ENCODE measurements at places on chromosomes 5 and 9.

- no peak for DNase-seq
- H3K27me3 ChIP-seq: no peaks in the 10 kb centered on the region
- H3K4me3 ChIP-seq: no peak overlapping the region
- H3K27ac ChIP-seq: no peak overlapping the region
- no peaks in the 10 kb centered on the region for H3K4me1 ChIP-seq
Observed at GRCh38 chr5:11642438-11642837, 261.8 kb downstream of the CTNND2 start.

DNA sequence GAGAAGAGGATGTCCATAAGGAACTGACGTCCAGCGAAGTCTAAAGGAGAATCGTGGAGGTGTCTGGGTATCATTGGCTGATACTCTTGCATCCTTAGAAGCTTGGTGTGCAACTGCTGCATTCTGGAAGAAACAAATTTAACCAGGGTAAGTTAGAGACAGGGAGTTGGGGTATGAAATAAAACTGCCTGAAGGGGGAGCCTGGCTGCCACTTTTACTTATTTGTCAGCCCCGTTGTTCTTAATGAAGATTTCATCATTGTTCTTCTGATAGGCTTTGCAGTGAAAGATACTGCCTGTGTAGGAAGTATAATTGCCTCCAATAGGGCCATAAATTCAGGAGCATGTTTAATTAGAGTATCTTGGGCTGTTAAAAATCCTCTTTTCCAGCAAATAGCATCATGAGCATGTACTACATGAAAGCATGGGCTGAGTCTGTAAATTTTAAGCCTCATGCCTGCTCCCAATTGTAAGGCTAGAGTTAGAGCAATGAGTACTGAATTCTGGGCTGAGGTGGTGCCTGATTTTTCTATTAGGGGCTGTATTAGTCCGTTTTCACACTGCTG lies 1264.5 kb upstream of the ACO1 start:
- H3K27ac ChIP-seq: no peak overlapping the region
- no peak for DNase-seq
- H3K27me3 ChIP-seq: no peaks in the 10 kb centered on the region
- H3K4me3 ChIP-seq: no peak overlapping the region
- H3K4me1 ChIP-seq: no peaks in the 10 kb centered on the region

DNA sequence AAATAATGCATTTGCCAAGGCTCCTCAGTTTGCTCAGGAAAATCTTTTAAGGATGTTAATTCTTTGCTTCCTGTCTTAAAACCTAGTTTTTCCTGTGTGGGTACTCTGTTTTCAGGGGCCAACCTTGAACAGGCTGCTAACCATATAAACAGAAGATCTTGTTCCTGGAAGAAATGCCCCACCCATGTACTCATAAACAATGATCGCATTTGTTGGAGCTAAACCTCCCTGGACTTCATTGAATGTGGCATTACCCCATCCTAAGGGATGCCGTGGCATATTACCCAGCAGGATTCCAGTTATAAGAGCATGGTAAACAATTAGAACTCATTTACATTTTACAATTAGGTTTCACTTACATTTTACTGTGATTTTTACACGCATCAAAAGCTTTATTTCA lies 436.0 kb downstream of the ZNF608 start:
- no peak overlapping the region for H3K27ac ChIP-seq
- H3K4me3 ChIP-seq: no peak overlapping the region
- H3K36me3 ChIP-seq: no peaks in the 10 kb centered on the region
- DNase-seq: no peak
- H3K4me1 ChIP-seq: no peaks in the 10 kb centered on the region
- no peaks in the 10 kb centered on the region for H3K27me3 ChIP-seq

GRCh38 chr9:37501957-37502596 lies 16.3 kb downstream of the POLR1E start:
- no peaks in the 10 kb centered on the region for H3K27me3 ChIP-seq
- no peak overlapping the region for H3K4me3 ChIP-seq
- DNase-seq: no peak
- no peaks in the 10 kb centered on the region for H3K4me1 ChIP-seq
- peaks cover 64% of the 10 kb centered on the region for H3K36me3 ChIP-seq

DNA sequence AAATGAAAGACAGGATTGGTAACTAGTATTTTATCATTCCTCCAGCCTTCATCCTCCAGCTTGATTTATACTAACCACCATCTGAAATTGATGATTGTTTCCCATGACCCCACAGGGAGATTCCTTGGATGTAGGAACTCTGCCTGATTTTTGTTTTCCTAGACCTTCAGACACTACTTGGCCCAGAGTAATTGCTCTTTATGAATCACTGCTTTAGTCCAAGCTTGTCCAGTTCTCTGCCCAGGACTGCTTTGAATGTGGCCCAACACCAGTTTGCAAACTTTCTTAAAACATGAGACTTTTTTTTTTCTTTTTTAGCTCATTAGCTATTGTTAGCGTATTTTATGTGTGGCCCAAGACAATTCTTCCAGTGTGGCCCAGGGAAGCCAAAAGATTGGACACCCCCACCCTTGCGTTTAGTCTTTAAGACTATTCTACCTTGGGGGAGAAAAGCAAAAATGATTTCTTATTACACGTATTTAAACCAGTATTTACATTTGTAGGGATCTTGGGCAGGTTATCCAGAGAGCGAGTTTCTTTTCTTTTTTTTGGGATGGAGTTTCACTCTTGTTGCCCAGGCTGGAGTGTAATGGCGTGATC lies 18.4 kb downstream of the BASP1 start:
- no peaks in the 10 kb centered on the region for H3K36me3 ChIP-seq
- DNase-seq: no peak
- H3K4me1 ChIP-seq: peaks cover 9% of the 10 kb centered on the region
- no peaks in the 10 kb centered on the region for H3K27me3 ChIP-seq
- H3K27ac ChIP-seq: no peak overlapping the region
- H3K4me3 ChIP-seq: no peak overlapping the region

- H3K27ac ChIP-seq: peak overlapping the region; percentile 95
- peaks cover 26% of the 10 kb centered on the region for H3K36me3 ChIP-seq
- DNase-seq: no peak
- peaks cover 100% of the 10 kb centered on the region for H3K4me1 ChIP-seq
- peak overlapping the region; percentile 18 for H3K4me3 ChIP-seq
Observed at GRCh38 chr9:95061916-95062595, 255.5 kb downstream of the FANCC start.

GRCh38 chr9:133238851-133239532 lies 29.9 kb upstream of the OBP2B start:
- peak overlapping the region; percentile 36 for H3K4me3 ChIP-seq
- no peaks in the 10 kb centered on the region for H3K36me3 ChIP-seq
- peaks cover 22% of the 10 kb centered on the region for H3K4me1 ChIP-seq

- DNase-seq: no peak
- no peaks in the 10 kb centered on the region for H3K36me3 ChIP-seq
- H3K4me1 ChIP-seq: no peaks in the 10 kb centered on the region
- no peak overlapping the region for H3K27ac ChIP-seq
- H3K27me3 ChIP-seq: no peaks in the 10 kb centered on the region
Observed at GRCh38 chr9:15915711-15916110, 362.9 kb downstream of the CCDC171 start.

DNA sequence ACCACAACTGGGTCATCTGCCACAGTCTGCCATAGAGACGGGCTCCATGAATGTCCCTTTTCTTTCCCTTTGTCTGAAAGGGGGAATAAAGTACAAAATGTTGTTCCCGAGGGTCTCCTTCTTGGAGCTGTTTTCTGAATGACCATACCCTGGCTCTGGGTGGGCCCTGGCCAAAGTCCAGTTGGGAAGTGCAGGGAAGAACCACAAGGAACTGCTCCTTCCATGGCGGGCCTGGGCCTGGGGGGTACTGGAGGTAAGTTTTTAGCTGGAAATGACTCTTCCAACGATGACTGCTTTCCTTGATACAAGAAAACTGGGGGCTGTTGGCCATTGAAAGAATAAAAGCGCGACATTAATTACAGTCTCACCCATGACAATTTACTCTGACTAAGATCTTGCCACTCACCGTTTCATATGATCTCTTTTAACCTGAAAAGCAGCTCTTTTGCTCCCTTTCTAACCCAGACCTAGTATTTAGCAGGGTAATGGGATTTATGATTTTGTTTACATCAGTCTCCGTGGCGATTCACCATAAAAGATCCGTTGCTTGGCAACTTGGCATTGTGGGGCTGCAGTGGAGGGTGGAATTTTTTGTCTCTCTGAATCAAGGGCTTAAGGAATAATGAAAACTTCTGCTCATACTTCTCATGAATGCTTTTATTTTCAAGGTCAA lies 89.2 kb upstream of the PTCH1 start:
- no peak overlapping the region for H3K4me3 ChIP-seq
- no peaks in the 10 kb centered on the region for H3K27me3 ChIP-seq
- peaks cover 8% of the 10 kb centered on the region for H3K4me1 ChIP-seq
- H3K36me3 ChIP-seq: no peaks in the 10 kb centered on the region

DNA sequence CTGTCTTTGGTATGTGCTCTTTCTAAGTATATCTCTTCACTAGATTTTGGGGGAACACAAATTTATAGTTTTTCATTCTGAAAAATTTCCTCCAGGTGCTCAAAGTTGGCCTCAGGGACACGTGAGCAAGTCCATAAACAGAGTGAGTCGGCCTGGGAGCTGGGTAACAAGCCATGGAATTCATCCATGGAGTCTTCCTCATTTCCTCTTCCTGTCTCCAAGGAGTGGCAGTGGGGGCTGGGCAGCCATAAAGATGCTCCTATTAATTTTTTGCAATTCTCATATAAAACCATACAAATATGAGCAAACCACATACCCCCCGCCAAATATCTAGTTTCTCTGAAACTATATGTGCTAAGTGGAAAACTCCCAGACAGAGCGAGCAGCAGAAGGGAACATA lies 136.6 kb upstream of the OTULINL start:
- no peak overlapping the region for H3K27ac ChIP-seq
- H3K4me3 ChIP-seq: no peak overlapping the region
- H3K27me3 ChIP-seq: no peaks in the 10 kb centered on the region
- peaks cover 67% of the 10 kb centered on the region for H3K4me1 ChIP-seq
- DNase-seq: no peak

- no peaks in the 10 kb centered on the region for H3K36me3 ChIP-seq
- no peaks in the 10 kb centered on the region for H3K4me1 ChIP-seq
- DNase-seq: no peak
Observed at GRCh38 chr9:21362287-21362686, 5.6 kb downstream of the IFNA13 start.

DNA sequence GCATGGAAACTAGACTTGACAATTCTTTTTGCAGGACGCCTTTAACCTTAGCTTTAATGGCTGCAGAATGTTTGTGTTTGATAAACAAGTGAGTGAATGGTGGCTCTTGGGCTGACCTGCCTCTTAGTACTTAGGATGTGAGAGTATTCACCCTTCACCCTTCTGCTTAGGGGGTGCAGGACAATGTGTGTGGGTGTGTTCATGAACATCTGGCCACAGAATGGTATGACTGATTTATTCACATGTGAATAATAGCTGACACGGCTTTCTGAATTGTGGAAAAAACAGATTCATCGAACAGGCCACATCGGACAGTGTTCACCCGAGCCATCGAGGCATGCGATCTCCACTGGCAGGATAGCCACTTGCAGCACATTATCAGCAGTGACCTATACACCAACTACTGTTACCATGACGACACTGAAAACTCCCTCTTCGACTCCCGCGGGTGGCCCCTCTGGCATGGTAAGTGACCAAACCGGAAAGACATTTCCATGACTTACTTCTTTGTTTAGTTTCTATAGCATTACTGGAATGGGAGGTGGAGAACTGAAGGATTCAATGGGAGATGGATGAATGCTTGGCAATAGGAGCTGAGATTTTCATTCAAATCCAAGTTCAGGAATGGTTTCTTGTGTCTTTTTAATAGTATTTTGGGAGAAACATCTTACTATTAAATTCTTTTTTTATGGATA lies 193.6 kb downstream of the ZSWIM6 start:
- H3K4me1 ChIP-seq: no peaks in the 10 kb centered on the region
- no peaks in the 10 kb centered on the region for H3K27me3 ChIP-seq
- no peak overlapping the region for H3K27ac ChIP-seq
- DNase-seq: no peak

GRCh38 chr9:127133739-127134167 lies 11.3 kb upstream of the ANGPTL2 start:
- no peak overlapping the region for H3K4me3 ChIP-seq
- H3K4me1 ChIP-seq: peaks cover 75% of the 10 kb centered on the region
- no peaks in the 10 kb centered on the region for H3K27me3 ChIP-seq
- peak; percentile 91 for DNase-seq
- H3K36me3 ChIP-seq: no peaks in the 10 kb centered on the region

- H3K27me3 ChIP-seq: no peaks in the 10 kb centered on the region
- H3K27ac ChIP-seq: no peak overlapping the region
- no peaks in the 10 kb centered on the region for H3K4me1 ChIP-seq
Observed at GRCh38 chr5:76836585-76836984, 13.2 kb upstream of the S100Z start.

GRCh38 chr9:104416470-104416869 lies 87.6 kb upstream of the OR13F1 start:
- H3K36me3 ChIP-seq: no peaks in the 10 kb centered on the region
- no peaks in the 10 kb centered on the region for H3K4me1 ChIP-seq
- H3K27me3 ChIP-seq: no peaks in the 10 kb centered on the region
- H3K27ac ChIP-seq: no peak overlapping the region

DNA sequence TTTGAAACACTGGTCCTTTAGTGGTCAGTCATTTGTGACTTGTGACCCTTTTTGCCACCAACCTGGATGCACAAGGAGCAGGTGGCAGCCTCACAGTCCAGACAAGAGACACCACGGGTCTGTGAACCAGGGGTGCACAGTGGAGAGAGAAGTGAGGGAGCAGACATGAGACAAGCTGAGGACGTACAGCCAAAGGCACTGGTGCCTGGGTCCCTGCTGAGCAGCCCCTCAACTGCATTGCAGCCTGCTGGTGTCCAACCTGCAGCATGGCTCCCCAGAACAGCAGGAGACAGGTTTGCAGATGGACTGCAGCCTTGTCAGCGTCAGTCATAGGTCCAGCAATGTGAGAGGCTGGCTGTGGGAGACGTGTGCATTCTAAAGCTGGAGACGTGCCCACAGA lies 124.2 kb upstream of the FSTL4 start:
- H3K27ac ChIP-seq: no peak overlapping the region
- peak; percentile 49 for DNase-seq
- no peak overlapping the region for H3K4me3 ChIP-seq
- no peaks in the 10 kb centered on the region for H3K27me3 ChIP-seq
- H3K4me1 ChIP-seq: no peaks in the 10 kb centered on the region
- no peaks in the 10 kb centered on the region for H3K36me3 ChIP-seq

DNA sequence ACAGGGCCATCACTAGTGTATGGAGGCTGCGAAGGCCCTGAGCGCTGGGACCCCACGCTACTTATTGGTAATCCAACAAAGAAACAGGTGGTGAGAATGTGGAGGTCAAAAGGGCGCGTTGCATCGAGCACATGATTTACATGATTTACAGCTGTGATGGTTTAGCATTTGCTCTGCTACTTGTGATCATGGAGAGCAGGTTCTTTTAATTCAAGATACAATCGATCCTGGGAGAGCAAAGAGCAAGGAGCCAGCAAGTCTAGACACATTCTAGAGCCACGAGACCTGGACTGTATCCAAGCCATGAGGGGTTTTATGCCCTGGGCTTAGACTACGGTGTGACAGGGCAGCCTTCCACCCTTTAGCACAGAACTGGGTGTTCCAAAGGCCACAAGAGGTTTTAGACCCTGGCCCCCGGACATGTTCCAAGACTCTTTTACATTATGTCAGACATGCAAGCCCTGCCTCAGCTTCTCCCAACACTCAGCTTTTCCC lies 47.0 kb upstream of the CLK4 start:
- no peaks in the 10 kb centered on the region for H3K27me3 ChIP-seq
- H3K27ac ChIP-seq: no peak overlapping the region
- no peak overlapping the region for H3K4me3 ChIP-seq
- H3K36me3 ChIP-seq: no peaks in the 10 kb centered on the region
- DNase-seq: no peak
- no peaks in the 10 kb centered on the region for H3K4me1 ChIP-seq

GRCh38 chr5:60835554-60835953 lies 8.5 kb downstream of the ELOVL7 start:
- no peak for DNase-seq
- no peaks in the 10 kb centered on the region for H3K27me3 ChIP-seq
- H3K4me3 ChIP-seq: no peak overlapping the region
- H3K27ac ChIP-seq: no peak overlapping the region
- no peaks in the 10 kb centered on the region for H3K4me1 ChIP-seq
